ENCODE measurements at places on chromosomes 2 and 18.

DNA sequence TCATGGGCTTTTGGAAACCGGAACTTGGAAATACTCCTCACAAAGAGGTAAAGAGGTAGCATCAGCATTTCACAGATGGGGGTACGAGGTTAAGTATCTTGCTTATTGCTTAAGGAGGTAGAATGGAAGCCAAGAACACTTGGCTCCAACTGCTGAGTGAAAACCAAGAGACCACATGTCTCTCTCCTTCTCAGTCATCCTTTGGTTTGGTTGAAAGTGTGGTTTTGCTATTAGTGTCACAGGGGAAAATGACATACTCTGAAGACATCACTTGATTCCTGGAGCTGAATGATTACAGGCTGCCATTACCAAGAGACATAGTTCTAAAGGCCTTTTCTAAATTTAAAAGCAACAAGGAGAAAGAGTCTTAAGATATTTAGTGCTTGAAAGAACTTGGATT lies 41.5 kb downstream of the ANTXR1 start:
- DNase-seq, result no peak

DNA sequence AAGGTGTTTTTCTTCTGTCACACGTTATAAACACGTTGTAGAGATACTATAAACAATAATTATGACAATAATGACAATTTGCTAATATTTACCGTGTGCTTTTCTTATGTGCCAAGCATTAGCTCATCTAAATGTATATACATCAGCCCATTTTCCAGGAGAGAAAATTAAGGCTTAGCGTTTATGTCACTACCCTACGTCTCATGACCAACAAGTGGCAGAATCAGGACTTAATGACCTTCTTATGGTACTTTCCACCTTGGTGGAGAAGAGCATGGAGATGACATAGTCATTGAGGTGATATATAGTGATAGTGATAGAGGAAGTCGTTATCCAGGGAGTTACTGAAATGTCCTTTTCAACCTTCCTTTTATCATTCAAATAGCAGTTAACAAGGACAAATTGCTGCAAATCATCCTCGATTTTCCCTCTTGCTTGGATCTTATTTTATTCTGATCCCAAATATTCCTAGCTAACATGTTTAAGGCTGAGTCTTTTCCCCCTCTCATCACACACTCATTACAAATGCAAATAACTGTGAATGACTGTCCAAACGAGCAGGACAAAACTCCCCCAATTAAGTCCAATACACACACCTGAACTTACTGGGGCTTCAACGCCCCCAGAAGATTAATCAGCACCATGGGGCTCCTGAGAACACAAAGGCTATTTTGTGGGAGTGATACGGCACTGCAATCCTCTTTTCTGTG lies 27.3 kb downstream of the SPRED2 start:
- DNase-seq, result no peak

GRCh38 chr2:145860083-145860482 lies 1340.2 kb upstream of the ZEB2 start:
- no peak for DNase-seq

DNA sequence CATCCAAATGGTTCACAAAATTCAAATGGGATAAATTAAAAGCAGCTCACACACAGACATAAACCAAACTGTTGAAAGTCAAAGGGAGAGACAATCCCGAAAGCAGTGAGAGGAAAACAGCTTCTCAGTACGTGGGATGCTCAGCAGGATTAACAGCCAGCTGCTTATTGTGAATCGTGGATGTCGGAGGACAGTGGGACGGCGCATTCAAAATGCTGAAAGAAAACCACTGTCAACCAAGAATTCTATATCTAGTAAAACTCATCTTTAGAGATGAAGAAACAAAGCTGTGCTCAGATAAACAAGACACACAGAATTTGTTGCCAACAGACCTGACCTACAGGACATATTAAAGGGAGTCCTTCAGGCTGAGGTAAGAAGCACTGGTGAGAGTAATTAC lies 102.9 kb downstream of the NFATC1 start:
- DNase-seq, result no peak

DNA sequence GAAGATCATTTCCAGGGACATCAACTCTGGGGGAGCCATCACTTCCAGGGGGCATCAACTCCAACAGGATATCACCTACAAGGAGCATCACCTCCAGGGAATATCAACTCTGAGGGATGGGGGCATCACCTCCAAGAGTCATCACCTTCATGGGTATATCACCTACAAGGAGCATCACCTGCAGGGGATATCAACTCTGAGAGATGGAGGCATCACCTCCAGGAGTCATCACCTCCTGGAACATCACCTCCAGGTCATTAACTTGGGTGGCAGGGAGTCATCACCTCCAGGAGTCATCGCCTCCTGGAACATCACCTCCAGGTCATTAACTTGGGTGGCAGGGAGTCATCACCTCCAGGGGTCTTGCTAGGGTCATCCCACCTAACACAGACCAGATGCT lies 167.6 kb downstream of the NDUFA10 start:
- no peak for DNase-seq

Measured in NCI-H446 (cell line).